ENCODE measurements at places on chromosomes 2 and 18. TPM values are rescaled to one million over a fixed set of nuclear protein-coding genes. Genes with fewer than 3 reads are reported as not detected.

Gene GPR39
- 4.7 TPM for total RNA-seq

Gene PRSS56
- total RNA-seq, result not detected

Gene TFCP2L1
- total RNA-seq, result 0.33 TPM

Gene FSIP2
- under 0.01 TPM for total RNA-seq

Gene SLC4A5
- total RNA-seq, result under 0.01 TPM

Gene MYO5B
- 24.6 TPM for total RNA-seq

Gene EGR4
- total RNA-seq, result not detected

Gene TFPI
- total RNA-seq, result 95.0 TPM

Gene RAMP1
- 6.4 TPM for total RNA-seq

Gene ACADL
- 0.51 TPM for total RNA-seq

Gene ALLC
- total RNA-seq, result not detected
